T-helper 17 cell (primary cell): ENCODE measurements at places on chromosomes 3 and 15.
A peak's percentile ranks its signal among the peaks of the same experiment; 100 is the strongest.

DNA sequence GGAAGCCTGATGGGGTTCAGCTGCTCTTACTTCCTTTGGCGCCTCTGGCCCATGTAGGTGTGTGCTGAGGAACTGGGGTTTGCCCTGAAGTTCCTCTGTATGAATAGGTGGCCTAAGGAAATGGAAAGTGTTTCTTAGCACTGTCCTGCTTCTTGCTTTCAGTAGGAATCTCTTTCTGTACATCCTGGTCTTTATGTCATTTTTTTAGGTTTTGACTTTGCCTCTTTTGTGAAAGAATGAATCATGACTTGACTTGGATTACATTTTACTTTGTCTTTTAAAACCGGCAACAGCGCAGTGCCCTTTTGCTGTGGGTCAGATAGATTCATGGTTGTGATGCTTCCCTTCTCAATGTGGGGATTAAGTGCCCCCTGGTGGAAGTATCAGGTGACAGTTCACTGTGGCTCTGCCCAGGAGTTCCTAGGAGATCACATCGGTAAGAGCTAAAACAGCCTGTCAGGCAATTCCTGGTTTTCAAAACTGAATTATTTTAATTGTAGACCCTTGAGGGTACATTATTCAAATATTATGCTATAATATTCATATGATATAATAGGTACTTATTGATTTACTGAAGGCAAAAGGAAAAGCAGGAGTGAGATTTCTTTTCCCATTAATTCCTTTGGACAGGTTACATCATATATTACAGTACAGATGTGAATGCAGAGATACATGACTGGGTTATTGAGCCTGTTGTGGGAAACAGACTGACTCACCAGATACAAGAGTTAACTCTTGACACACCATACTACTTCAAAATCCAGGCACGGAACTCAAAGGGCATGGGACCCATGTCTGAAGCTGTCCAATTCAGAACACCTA, 95.4 kb downstream of the HCN4 start:
- DNase-seq: peak; percentile 20

DNA sequence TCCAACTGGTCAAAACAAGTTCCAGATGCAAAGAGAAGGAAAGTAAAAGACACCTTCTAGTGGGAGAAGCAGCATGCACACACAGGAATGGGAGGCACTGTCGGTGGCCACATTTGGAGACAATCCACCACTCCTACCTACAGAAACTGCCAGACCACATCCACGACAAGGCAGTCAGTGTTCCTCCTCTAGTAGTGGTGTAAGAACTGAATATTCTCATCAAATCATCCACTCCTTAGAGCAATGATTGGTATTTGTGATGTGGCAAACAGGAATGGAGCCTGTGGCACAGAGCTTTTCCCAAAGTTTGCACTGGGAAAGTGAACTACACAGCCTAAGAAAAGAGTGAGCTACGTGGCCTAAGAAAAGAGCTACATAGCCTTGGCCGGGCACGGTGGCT, 5.1 kb upstream of the SPINT1 start:
- DNase-seq: no peak

DNA sequence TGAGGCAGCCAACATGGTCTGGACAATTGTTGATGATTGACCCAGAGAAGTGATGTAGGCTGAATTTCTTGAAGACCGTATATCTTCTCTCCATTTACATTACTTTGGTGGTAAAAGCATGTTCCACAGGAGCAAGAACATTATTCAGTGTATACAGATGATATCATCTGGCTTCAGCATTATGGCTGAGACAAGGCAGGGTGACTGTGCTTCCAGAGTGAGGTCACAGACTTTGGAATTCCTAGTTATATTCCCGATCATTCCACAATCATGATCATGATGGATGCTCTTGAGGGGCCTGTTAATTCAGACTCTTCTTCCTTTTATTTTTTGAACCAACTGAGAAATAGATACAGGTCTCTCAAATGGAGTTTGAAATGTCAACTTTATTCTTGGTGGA, 19.0 kb downstream of the PLS1 start:
- DNase-seq: no peak

GRCh38 chr15:68582864-68583263, 4.1 kb downstream of the CORO2B start:
- DNase-seq: no peak

DNA sequence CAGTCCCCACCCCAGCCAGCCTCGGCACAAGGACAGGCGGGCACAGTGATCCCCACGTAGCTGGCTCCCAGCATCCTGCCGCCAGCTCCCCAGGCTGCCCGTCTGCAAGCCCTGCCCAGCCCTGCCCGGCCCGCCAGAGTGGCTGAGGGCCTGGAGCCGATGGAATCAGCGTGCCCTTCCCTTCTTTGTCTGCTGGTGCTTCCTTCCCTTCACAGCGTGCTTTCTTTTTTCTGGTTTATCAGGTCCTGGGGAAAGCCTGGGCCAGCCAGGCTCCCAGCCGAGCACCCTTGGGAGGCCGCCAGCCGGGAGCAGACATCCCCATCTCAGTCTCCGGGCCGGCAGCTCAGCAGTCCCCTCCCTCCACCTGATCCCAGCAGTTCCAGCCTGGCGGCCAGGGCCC, 54.7 kb upstream of the SMAD6 start:
- no peak for DNase-seq

DNA sequence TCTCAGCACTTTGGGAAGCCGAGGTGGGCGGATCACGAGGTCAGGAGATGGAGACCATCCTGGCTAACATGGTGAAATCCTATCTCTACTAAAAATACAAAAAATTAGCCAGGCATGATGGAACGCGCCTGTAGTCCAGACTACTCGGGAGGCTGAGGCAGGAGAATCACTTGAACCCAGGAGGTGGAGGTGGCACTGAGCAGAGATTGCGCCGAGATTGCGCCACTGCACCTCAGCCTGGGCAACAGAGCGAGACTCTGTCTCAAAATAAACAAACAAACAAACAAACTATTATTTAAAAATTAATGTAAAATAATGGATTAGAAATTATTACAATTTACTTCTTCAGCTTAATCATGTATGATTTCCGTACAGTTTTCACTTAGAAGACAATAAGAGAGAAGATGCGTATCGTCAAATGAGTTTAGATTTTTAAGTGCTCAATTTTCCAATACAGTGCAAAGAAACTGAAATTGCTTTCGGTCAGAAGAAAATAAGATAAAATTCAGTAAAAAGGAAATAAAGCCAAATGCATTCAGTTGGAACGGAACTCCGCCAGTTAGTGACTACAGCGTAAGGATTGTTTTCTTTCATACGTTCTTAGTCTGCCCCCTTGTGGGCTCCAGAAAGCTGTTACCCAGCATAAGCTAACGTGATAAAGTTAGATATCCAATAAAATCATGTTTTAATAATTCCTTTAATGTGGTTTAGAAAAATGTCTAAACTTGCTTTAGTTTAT, 24.8 kb downstream of the AADAC start:
- no peak for DNase-seq

DNA sequence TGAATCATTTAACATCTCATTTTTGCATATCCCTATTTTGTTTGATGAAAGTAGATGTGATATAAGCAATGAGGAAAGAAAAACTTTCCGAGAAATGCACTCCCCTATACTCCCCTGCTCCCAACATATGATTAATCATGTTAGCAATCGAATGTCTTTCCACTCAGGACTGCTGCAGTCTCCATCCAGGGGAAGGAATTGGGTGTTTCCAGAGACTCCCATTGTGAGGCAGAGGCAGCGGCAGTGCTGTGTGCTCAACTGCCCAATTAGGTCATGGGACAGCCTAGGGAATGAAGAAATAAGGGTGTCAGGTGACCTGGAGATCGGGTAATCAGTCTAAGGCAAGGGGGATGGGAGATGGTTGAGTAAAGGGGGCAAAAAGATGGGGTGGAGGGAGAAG, 268.6 kb upstream of the MEIS2 start:
- no peak for DNase-seq
